ENCODE measurements at places on chromosomes 16 and 17.

- DNase-seq = no peak
These were observed 417.1 kb upstream of the CDH11 start for GRCh38 chr16:65538976-65539375.

DNA sequence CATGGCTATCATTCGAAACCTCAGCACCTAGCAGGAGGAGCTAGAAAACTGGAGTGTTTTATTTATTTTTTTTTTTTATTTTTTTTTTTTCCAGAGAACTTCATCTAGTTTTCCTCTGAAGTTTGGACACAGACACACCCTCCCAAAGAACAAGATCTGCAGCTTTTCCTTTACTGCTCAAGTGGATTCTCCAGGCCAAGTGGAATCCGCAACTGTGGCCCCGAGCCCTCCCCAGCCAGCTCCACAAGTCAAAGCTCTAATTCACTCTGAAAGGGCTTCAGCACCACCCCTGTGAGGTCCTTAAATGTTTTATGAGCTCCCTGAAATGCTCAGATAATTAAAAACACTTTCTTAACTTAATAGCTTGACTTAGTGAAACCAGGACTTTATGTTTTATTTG lies 332.1 kb upstream of the DYNLRB2 start:
- DNase-seq = no peak

GRCh38 chr16:88318521-88318920 lies 64.2 kb upstream of the ZNF469 start:
- DNase-seq = no peak

DNA sequence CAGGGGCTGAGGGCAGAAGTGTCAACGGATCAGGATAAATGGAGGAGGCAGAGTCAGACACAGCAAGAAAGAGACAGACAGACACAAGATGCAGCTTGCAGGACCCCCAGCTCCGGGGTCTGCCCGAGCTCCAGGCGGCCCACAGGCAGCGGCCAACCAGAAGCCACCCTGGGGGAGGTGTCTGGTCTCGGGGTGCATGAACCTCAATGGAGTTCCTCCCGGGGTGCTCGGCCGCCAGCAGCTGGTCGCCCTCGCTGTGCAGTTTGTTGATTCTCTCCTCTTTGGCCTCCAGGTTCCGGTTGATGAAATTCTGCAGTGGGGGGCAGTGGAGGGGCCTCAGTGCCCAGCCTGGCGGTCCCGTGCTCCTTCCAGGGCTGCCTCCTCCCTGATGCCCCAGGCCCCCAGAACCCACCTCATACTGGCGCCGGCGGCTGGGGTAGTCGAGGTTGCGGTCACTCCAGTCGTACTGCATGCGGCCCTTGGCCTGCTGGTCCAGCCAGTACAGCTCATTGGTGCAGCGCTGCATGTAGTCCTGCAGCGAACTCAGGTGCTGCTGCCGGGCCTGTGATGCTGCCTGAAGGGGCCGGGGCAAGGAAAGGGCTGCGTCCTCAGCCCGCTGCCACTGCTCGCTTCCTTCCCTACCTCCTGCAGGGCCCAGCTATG lies 38.0 kb downstream of the PPL start:
- no peak for DNase-seq

- DNase-seq = no peak
These were observed 182.7 kb downstream of the TMEM132E start for GRCh38 chr17:34762078-34762477.

DNA sequence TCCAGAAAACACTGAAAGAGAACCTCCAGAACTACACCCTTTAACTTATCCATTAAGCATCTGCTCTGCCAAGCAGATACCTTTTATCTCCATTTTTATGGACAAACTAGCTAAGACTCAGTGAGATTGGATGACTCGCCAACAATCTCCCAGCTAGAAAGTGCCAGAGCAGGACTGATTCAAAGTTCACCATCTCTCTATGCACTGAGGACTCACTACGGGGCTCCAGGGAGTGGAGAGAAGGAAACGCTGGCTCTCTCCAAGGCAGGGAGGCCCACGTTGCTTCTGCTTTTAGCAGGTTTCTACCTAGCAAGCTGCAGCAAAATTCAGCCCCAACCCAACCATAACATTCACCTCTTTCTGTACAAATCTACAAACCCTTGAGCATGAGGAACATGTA lies 52.8 kb upstream of the ARHGAP44 start:
- DNase-seq = no peak

Measured in fibroblast of skin of back (primary cell).